ENCODE measurements at places on chromosomes 16 and 17.

DNA sequence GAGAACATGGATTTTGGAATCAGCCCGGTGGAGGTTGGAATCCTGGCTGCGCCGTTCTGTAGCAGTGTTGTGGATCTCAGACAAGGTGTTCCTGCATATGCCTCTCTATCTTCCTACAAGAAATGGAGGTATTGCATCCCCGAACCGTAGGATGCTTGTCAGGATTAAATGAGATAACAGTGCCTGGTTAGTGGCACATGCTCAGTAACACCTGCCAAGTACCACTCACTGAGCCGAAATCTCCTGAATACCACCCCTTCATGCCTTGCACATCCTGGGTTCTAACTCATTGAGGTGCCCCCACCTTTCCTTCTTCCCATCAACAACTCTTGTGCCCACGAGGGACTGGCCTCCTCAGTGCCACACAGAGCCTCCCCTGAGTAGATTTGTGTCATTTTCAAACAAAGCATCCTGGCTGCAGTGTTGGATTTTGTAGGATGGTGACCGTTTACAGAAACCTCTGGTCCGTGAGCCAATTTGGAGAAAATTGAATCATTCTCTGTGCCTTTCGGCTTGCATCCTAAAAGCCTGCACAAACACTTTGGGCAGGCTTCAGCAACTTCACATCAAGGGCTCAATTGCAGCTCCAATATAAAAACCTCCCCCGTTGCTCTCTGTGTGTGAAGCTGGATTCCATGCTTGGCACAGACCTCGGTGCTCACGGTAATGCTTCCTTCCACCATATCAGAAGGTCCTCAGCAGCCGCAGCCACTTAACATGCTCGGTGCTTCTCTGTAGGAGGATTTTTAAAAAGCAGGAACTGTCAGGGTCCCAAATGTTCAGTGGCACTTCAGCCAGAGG is 84.2 kb downstream of the WWOX start:
- no peak for DNase-seq

- no peak for DNase-seq
These were observed 13.3 kb downstream of the UTS2R start for GRCh38 chr17:82384730-82385481.

DNA sequence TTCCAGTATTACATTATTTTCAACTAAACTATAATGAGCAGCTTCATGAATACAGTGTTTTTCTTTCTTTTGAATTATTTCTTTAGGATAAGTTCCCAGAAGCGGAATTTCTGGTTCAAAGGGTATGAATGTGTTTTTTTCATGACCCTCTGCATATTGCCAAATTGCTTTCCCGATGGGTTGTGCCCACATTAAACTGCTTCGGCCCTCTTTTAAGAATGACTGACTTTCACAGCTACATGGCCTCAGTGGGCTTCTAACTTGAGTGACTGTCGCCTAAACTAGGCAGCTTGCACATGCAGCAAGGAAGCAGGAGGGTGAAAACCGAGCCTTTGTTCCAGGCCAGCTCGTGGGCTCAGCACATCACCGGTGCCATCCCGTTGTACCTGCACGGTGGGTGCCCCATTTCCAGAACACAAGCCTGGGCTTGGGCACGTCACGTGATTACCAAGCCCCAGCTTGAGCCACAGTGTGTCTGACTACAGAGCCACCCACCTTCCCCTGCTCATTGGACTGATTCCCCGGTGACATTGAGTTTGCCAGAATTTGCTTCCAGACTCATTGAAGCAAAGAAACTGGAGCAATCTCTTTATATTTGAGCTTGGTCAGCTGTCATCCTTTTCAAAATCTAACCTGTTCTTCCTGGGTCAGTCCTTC is 112.8 kb downstream of the CLEC16A start:
- no peak for DNase-seq

- no peak for DNase-seq
These were observed 81.1 kb downstream of the MAF start for GRCh38 chr16:79519448-79519847.

DNA sequence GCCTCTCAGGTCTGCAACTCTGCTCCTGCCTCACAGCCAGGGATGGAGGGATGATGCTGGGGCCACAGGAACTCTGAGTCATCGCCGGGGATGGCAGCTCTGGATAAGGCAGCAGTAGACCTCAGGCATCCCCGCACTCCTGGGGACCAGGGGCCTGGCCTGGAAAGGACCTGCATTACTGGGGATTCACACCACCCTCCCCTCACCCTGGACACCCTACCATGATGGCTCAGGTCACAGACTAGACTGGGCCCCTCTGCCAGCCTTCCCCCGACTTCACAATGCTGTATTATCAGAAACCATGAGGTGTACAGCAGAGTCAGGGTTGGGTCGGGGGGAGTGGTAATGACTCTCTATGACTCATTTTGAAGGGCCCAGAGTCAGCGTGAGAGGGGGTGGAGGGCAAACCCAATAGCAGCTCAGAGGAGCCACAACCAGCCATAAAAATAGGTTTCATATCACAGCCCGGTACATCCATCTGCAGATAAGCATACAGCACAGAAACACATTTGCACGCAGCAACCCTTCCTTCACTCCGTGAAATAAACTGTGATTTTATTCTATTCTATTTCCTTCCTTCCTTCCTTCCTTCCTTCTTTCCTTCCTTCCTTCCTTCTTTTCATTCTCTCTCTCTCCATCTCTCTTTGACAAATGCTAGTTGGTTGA is 28.8 kb downstream of the DYNLRB2 start:
- DNase-seq, result no peak

GRCh38 chr16:89981414-89981813 is 32.9 kb downstream of the DEF8 start:
- DNase-seq, result no peak

DNA sequence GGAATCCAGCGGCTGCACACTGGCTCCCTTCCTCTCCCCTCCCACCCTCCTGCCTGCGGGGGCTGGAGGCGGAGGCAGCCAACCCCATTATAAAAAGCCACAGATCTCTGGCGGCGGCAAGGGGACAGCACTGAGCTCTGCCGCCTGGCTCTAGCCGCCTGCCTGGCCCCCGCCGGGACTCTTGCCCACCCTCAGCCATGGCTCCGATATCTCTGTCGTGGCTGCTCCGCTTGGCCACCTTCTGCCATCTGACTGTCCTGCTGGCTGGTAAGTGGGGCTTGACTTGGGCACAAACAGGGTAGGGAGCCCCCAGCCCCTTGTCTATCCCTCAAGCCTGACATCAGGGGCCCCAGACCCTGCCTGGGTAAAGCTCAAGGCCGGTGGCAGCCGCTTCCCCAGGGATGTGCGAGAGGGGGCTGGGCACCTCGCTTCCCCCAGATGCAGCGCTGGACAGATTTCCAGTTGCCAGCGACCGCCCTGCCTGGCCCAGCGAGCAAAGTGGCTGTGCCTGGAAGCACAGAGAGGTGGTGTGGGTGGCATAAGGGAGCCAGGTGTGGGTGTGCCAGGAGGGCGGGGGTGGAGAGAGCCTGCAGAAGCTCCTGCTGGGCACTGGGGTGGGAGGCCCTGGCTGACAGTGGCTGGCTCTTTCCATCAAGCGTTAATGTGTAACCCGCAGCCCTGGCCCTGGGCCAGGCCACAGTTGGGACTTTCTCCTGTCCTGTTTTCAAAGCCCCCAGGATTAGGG is at the start of gene CX3CL1:
Gene CX3CL1, plus strand, starts transcription at position 119 of the 745 bp plus-strand sequence. Its CDS starts 79 bp downstream, at position 198.
- peak; percentile 93 for DNase-seq

- no peak for DNase-seq
These were observed 21.5 kb downstream of the RPH3AL start for GRCh38 chr17:330993-331701.

- DNase-seq, result peak; percentile 46
These were observed at the start of gene GUCY2D for GRCh38 chr17:8001976-8002720. GUCY2D (plus strand) TSS chr17:8002615; CDS start chr17:8003048, 433 bp downstream.

- DNase-seq, result no peak
These were observed 4.4 kb downstream of the TBX6 start for GRCh38 chr16:30087181-30087898.

GRCh38 chr17:45942284-45942683 is 47.9 kb downstream of the MAPT start:
- peak; percentile 32 for DNase-seq

GRCh38 chr17:48617471-48618255 is 2.6 kb upstream of the HOXB8 start:
- DNase-seq, result no peak

DNA sequence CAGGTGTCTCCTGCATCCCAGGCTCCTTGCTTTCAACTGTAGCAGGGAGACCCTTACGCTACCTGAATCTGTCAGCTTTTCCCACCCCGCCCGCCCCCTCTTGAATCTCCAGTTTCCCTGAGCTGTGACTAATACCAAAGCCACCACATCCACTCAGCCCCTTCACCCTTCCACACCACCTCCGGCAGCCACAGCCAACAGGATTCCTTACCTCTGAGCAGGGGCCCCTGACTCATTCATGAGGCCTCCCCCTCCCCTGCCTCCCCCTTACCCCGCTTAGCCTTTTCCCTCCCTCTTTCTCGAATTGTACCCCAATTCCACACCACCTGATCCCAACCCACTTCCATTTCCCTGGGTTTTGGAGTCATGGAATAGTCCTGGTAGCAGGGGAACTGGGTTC is 2.3 kb downstream of the STX1B start:
- no peak for DNase-seq

- DNase-seq, result no peak
These were observed 13.6 kb downstream of the ATPAF2 start for GRCh38 chr17:18025241-18025944.

DNA sequence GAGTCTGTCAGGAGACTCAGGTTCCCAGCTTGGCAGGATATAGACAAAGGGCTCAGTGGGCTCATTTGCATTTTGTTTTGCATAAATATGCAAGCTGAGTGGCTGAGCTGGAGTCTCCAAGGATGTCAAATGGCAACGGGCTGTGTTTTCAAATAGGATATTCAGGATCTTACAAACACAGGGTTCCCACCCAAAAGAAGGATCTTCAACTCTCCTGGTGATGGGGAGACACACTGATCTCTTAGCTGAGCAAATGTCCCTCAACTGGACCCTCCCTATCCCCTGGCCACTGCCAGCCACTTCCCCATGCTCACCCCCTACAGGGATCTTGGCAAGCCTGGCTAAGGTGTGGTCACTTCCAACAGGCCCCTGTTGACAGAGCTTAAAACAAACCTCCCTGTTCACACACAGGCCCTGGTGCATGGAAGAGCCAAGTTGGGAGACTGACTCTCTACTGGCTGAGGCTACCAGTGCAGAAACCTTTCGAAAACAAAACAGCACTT is 61.6 kb downstream of the SOX9 start:
- no peak for DNase-seq

DNA sequence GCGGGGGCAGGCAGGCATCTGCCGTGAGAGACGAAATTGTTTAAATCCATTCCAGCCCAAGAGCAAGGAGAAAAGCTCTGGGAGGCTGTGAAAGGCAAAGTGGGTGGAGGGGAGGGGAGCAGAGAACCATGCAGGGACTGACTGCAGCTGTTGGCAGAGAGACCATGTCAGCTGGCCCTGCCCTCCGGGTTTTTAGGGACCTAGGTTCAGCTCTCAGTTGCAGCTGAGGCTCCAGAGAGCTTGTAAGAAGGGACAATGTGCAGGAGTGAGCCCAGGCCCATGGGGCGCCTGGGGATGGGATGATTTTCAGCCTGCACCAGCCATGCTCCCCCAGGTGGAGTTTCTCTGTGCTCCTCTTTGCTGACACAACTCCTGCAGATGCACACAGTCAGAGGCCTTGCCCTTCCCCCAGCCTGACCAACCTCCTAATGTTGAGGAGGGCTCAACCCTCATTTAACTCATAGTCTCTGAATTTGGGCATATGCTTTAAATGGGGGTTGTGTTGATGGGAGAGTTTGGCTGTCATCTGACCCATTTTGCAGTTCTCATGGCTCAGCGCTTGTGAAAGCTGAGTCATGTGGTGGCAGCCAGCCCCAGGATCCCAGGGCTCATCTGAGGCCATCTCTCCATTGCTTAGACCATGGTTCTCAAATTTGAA is 70.9 kb downstream of the PLXDC1 start:
- peak; percentile 50 for DNase-seq

GRCh38 chr17:6452471-6453266 is 8.4 kb downstream of the PIMREG start:
- no peak for DNase-seq

DNA sequence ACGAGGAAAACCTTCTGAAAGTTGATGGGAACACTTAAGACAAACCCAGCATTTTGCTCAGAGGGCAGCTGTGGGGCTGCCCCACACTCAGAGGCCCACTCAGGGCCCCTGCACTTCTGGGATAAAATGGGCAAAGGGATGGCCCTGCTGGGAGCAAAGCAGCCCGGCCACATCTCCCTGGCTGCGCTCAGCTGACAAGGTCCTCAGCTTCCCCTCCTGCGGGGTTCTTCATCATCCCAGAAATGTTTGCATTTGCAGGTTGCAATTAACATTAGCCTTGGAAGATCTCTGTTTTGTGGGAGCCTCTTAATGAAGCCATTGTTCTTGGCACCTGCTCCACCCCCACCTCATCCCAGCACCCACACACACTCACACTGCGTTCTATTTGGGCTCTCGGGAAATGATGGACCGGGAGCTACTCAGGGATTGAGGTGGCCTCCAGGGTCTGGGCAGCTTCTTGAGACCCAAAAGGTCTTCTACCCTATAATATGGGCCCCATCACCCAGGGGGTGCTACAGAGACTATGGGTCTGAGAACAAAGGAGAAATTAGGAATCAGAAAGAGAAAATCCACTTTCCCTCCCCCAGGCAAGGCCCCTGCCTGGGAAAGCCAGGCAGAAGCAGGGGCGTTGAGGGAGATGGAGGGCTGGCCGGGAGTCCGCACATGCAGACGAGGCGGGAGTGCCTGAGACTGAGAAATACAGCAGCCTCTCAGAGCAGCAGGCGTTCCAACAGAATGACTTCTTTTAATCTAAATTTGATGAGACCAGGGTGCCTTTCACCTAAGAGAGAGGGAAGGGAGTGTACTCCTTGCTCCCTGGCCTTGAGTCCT is 53.7 kb upstream of the RPL38 start:
- no peak for DNase-seq

DNA sequence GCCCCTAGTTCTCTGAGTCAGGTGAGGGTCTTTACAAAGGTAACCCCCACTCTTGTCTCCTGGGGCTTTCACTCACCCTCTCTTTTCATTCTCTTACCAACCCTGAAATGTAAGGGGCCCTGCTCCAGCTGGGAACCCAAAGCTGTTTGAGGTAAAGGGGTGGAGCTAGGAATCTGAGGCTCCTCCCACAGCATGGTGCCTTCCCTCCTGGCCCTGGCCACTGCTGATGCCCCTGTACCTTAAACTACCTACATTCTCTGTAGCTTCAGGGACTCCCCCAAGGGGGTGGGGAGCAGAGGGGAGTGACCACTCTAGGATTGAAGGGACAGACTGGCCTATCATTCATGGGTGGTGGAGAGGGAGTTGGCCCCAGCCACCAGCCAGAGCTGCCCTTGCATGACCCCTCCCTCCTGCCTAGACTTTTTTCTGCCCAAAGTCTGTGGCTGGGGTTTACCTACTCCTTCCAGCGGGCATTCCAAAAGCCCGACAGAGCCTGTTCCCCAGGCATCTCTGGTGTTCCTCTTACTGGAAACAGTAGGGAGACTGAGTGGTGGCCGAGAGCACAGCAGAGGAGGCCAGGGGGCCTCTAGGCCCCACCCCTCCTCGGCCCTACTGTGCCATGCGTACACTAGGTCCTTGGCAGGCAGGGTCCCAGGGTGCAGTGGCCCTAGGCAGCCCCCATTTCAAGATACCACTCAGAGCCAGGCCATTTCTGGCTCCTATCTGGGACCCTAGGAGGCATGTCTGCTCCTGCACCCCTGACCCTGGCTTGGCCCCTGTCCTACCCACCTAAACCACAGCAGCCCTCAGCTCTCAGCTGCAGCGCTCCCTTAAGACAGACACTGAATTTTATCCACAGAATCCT is 9.5 kb downstream of the DOK4 start:
- DNase-seq, result no peak
